ENCODE measurements at places on chromosomes 6 and 20.

GRCh38 chr20:38831995-38832620 is 26.6 kb downstream of the PPP1R16B start:
- no peak for DNase-seq

GRCh38 chr6:36682328-36683144 is 4.0 kb downstream of the CDKN1A start:
- peak; percentile 22 for DNase-seq

- no peak for DNase-seq
Measured at GRCh38 chr20:54221996-54222890, 14.4 kb downstream of the PFDN4 start.

GRCh38 chr6:108353853-108354252 is 59.0 kb downstream of the AFG1L start:
- no peak for DNase-seq

- DNase-seq = no peak
Measured at GRCh38 chr6:125950293-125950692, 6.3 kb upstream of the HINT3 start.

DNA sequence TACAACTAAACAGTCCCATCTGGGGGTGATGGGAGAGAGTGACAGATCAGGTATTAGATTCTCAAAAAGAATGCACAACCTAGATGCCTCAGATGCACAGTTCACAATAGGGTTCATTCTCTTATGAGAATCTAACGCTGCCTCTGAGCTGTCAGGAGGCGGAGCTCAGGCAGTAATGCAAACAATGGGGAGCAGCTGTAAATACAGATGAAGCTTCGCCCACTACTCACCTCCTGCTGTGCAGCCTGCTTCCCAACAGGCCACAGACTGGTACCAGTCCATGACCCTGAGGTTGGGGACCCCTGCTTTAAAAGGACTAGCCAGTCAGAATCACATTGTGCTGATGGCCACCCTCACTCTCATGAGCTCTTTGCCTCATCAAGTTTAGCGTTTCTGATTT is 247.0 kb upstream of the KCNQ5 start:
- DNase-seq = no peak

- no peak for DNase-seq
Measured at GRCh38 chr6:76453270-76453669, 380.8 kb upstream of the IMPG1 start.

- no peak for DNase-seq
Measured at GRCh38 chr20:59063358-59064213, 21.0 kb upstream of the PRELID3B start.

DNA sequence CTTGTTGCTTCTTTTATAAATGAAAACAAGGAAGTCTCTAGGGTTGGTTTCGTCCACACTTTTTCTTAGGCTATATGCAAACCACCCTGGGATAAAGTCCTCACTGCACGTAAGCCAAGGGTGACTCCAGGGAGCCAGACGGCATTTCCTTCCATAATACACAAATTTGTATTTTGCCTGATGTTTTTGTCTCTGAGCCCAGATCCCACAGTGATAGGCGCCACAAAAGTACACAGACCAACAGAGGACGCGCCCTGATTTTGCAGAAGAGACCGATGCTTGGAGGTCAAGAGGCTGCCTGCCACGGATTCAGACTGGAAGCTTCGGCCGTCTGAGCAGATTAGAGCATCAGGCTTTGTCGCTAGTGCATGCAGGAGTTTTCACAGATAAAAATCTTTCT is 22.8 kb downstream of the FOXQ1 start:
- DNase-seq = no peak

- no peak for DNase-seq
Measured at GRCh38 chr6:140566781-140567277, 1192.4 kb upstream of the CITED2 start.

GRCh38 chr6:153051801-153052200 is 49.3 kb upstream of the MTRF1L start:
- DNase-seq = no peak

DNA sequence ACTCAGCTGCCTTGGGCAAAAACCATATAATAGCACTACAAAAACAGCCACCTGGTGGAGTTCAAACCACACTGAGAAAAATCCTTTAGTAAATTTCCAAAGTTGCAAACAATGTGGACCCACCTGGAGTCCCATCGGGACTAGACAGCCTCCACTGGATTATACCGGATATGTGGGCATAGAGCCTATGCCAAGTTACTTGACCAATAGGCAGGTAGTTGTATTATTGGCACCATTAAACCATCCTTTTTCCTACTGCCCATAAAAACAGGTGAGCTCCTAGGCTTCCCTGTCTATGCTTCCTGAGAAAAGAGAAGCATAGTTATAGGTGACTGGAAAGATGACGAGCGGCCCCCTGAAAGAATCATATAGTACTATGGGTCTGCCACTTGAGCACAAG is 51.7 kb upstream of the ADGRF4 start:
- DNase-seq = no peak

DNA sequence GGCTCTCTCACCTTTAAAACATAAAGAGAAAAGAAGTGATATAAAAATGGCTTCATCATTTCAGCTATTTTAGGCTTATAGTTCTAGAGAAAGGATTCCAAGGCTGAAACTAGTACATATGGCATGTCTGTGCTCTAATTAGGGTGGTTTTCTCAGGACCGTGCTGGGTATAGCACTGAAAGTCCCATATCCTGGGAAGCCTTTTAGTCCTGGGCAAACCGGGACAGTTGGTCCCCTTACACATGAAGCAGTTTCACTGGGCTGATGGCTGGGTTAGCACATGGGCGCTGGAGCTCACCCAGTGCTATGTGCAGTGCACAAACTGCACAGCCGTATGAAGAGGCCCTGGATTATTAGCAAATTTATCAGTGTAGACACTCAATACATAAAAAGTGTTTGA is 110.5 kb downstream of the SGK1 start:
- no peak for DNase-seq

DNA sequence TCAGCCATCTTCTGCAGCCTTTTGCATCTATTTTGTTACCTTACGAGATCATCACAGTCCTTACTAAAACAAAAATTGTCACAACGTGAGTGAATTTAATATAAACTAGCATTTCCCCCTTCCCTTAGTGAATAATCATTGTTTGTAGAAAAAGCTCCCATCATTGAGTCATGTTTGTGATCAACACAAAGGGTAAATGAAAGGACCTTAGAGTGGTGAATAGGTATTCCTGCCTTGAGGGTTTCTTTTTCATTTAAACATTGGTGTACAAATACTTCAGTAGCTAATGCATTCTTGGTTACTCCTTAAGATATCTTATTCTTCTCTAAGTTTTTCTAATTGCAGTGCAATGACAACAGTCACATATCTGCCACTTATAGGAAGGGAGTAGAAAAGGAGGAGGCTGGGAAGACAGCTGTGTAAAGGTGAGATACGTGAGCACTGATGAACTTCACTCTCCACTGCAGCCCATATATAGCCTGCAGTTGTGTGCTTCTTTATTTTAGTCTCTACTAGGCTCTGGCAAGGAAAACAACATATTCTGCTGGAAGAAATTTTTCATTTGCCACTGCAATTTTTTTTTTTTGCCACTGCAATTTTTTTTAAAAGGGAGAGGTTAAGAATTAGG is 27.8 kb downstream of the ADGRG6 start:
- no peak for DNase-seq

DNA sequence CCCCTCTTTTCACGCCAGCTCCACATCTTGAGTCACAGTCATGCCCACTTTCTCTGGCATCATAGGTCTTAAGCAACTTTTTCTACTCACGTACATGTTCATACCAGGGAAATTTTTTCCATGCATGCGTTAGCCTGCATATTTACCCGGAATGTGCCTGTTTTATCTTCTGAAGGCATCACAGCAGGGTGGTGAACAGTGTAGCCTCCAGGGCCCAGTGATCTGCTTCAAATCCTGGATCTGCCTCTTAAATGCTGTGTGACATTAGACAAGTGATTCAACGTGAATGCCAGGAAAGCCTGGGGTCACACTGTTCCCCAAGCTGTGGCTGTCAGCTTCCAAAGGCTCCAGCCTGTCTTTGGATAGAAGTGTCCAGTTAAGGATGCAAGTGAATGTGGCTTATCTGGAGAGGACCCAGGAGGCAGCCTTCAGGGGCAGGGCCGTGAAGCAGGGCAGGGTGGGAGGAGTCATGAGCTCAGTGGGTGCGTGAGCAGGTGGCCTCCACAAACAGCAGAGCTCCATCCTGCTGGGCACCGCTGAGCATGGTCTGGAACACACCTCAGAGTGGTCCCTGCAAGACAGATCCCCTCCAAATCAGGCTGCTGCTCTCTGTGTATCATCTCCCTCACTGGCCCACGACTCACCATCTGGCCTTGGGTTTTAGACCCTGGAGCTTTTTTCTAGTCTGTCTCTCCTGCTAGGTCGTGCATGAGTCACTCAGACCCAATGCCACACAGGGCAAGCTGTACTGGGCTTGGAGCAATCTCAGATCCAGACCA is 30.4 kb upstream of the CD93 start:
- no peak for DNase-seq

DNA sequence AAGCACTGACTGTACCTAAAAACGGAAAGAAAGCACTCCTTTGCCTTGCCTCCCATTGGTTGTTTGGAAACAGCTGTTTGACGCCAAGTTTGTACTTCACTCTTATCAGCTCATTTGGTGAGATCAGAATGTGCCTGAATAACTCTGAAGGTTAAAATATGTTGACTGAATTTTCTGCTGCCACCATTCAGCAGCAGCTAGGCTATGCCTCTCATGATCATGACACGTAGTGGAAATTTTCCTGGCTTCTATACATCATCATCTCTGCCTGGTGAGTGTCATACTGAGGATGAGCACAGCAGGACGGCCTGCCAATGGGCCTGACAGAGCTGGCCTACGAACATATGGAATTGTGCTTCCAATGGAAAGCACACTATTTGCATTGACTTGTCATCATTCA is 704.9 kb upstream of the CITED2 start:
- no peak for DNase-seq

- no peak for DNase-seq
Measured at GRCh38 chr6:56475736-56476457, 166.8 kb downstream of the DST start.

- DNase-seq = no peak
Measured at GRCh38 chr20:3672547-3673171, 9.2 kb downstream of the ADAM33 start.

DNA sequence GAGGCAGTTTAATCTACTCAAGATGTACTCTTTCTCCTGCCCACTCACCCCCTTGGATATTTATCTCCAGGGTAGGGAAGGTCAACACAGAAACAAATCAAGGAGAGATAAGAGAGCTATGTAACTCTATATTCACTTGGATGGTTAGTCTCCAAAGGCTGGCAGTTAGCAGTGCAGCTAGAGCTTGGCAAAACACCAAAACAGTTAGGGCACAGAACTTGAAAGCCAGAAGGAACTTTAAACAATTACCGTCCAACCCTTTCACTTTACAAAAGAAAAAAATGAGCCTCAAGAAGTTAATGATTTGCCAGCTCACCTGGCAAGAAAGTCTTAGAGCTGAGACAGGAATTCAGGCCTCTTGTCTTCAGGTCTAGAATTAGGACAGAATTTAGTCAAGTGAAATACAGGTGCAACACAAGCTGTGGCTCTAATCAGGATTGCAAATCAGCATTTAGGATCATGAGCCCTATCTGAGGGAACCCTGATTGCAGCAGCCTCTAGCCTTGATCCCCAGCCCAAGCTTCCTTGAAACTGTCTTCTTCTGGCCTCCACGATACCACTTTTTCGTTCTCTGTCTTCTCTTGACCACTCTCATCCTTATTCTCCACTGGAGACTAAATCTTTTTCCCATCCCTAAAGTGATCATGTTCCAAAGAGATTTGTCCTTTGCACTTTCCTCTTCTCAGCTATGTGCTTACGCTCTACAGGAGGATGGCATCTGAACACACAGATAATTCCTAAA is 14.9 kb downstream of the NEDD9 start:
- DNase-seq = no peak

DNA sequence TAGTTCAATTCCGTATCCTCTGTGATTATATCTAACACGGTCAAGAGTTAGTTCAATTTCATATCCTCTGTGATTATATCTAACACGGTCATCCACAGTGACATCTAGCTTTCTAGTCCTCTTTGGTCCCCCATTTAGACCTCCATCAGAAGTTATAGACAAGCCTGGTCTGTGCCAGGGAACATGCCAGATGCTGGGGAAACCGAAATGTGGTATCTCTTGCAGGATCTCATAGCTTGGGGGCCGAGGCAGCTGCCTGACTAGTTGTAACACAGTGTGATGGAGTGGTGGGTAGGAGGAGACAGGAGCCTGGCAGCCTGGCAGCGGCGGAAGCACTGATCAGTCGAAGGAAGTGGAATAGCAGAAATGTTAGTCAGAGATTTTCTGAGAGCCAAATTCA is 13.8 kb upstream of the SMOC2 start:
- no peak for DNase-seq

GRCh38 chr6:30752157-30752927 is 8.0 kb upstream of the IER3 start:
- DNase-seq = no peak

GRCh38 chr6:35532126-35532525 is 19.4 kb upstream of the TULP1 start:
- no peak for DNase-seq

GRCh38 chr6:150535151-150535804 is 64.4 kb upstream of the PLEKHG1 start:
- DNase-seq = no peak

- DNase-seq = no peak
Measured at GRCh38 chr6:52076791-52077179, 10.6 kb downstream of the PKHD1 start.

- no peak for DNase-seq
Measured at GRCh38 chr20:44112889-44113617, 73.9 kb downstream of the JPH2 start.

- DNase-seq = no peak
Measured at GRCh38 chr6:54665278-54665677, 181.3 kb upstream of the FAM83B start.

- no peak for DNase-seq
Measured at GRCh38 chr6:113526553-113526952, 330.6 kb upstream of the MARCKS start.

DNA sequence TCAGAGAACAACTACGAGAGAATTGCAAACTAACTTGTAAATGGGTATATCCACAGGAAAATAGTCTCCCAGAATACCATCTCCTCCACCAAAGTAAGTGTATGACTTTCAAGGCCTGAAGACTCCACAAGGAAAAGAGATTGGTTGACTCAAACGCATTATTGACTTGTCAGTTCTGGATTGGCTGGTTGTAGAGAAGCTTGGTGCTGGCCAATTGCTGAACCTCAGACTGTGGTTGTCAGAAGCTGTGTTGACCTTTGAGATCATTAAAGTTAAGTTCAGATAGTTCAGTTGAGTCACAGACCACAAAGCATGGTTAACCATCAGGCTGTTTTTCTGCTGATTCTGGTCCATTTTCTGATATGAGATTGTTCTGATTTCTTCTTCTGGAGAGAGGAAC is 388.3 kb downstream of the BMP2 start:
- DNase-seq = no peak

All from stimulated activated CD8-positive, alpha-beta memory T cell treated with anti-CD3 and anti-CD28 coated beads, Interleukin-4, amount 100 ng/mL, for 4 hours (primary cell).